ENCODE measurements at places on chromosomes 1 and 21.

- no peak for DNase-seq
Measured at GRCh38 chr1:174269989-174270651, 110.8 kb downstream of the RABGAP1L start.

DNA sequence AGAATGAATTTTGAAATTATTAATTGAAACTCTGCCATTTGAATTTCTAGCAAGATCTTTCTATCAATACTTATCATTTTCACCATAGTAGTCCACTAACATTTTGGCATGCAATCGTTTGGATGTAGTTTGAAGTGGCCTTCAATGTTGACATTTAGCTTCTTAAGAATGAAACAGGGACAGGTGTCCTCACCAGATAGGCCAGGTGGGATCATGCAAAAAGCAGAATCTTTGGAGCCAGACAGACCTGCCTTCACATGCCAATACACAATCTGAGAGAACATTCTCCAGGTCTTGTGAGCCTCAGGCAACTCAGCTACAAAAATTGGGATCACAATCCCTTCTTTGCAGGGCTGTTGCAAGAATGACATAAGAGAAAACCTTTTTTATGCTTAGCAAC is 18.3 kb upstream of the HSPA13 start:
- no peak for DNase-seq

GRCh38 chr1:109239047-109239408 is 10.3 kb upstream of the CELSR2 start:
- DNase-seq = no peak

GRCh38 chr1:214719207-214719606 is 116.2 kb downstream of the CENPF start:
- no peak for DNase-seq

- no peak for DNase-seq
Measured at GRCh38 chr1:71792264-71792663, 490.1 kb downstream of the NEGR1 start.

DNA sequence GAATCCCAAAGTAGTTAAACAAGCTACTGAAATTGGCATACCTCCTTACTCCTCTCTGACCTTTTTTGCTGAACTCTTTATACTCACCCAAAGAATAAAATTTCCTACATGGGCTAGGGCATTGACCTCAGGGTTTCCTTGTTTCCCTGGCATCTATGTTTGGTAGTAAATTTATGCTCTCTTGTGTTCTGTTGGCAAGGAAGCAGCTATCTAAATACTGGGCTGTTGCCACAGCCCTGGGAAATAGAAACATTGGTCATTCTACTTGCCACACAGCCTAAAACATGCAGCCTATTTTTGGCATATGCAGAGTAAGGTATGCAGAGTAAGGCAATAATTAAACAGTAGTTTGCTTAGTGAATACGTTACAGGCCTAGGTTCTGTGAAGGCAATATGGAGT is 351.4 kb downstream of the HLX start:
- DNase-seq = no peak

DNA sequence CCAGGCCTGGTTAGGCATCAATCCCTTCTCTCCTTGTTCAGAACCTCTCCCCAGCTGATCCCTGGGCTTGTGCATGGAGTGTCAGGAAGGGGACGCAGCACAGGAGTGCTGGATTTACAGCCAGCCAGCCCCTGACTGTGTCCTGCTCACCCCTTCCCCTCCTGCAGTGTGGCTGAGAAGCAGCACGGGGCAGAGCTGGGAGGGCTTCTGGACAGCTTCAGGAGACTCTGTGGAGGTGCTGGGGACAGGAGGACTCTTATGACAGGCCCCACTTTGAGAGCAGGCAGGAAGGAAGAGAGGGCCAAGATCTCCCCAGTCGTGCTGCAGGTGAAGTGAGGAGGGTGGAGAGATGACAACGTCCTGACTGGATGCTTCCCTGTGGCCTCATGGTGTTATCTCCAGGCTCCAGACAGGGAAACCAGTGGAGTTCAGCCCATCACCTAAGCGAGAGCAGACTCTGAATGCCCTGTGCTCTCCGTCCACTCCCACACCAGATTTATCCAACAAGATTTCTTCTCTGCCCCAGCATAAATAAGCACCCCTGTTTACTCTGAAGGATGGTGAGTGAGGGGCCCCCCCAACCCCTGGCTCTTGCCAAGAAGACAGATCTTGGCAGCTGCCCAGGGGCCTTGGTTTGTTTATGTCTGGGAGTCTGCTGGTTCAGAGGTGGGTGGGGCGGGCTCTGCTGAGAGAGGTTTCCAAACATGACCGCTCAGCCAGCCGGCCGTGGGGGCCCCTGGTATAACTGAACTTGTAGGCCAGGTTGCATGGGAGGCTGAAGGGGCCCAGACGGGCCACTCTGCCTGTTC is 21.3 kb downstream of the TMCC2 start:
- no peak for DNase-seq

GRCh38 chr1:151547119-151547899 is 7.2 kb downstream of the TUFT1 start:
- no peak for DNase-seq

DNA sequence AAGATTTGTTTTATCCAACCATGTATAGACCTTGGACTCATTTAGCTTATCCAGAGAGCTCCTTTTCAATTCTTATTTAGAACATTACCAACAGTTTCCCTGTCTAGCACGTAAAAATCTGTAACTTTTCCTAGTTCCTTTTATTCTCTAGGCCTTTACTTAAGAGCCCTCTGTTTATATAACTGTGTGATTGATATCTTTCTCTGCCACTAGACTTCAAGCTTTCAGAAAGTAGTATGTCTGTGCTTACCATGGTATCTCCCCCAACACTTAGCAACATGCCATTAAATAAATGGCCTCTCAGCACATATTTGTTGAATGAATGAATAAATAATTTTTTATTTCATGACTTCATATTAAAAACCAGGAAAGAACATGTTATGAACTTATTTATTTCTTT is 209.4 kb downstream of the PTPRC start:
- DNase-seq = no peak

GRCh38 chr1:31051611-31052010 is 13.9 kb downstream of the PUM1 start:
- DNase-seq = no peak

GRCh38 chr1:46003315-46003714 is 129.1 kb downstream of the PIK3R3 start:
- DNase-seq = no peak

DNA sequence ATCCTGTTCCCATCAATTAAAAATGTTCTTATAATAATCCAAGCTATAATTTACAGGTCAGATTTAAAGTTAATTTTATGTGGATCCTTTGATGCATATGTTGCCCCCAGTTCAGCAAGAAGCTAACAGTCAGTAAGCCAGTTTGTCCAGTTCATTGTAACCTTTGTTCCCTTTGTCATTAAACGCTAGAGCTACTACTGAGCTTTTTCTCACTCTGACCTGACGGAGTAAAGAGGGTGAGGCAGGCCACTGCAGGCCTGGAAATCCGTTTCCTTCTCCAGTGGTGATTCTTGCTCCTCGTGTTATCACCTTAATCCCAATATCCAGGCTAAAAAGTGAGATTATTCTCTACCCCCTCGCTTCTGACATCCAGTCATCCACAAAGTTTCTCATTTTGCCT is 10.2 kb downstream of the YBX1 start:
- DNase-seq = no peak

DNA sequence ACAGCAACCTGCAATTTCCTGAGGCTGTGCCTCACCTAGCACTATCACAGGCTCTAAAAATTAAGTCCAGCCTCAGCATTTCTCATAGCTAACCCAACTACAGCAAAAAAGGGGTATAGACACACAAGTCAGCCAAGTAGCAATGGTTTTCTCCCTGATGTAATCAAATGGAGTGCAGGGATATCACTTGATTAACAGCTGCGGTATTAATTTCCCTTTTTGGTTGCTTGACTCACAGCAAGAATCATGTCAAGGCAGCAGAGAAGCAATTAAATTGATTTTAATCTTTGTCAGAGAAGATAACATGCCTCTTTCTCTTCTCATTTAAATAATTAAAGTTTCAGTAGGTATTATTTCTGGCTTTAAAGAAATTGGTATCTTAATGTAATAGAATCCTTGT is 278.9 kb downstream of the RWDD3 start:
- no peak for DNase-seq

DNA sequence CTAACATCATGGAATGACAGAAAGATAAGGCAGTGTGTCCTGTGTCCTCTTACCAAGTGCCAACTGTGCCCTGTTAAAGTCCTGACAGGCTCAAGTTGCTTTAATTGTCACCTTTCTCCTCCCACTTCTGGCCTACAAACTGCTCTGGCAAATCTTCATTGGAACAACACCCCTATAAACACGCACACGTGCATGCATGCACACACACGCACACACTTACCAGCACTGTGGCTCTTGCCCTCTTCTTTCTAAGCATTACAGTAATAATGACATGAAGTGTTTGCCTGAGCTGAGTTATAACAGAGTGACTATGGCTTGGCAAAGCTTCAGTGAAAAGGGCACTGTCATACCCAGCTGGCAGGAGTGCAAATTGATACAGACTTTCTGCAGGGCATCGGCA is 82.3 kb upstream of the SYT6 start:
- no peak for DNase-seq

- no peak for DNase-seq
Measured at GRCh38 chr1:107552781-107553180, 411.9 kb downstream of the NTNG1 start.

- DNase-seq = no peak
Measured at GRCh38 chr1:234505769-234506102, 26.8 kb upstream of the TARBP1 start.

DNA sequence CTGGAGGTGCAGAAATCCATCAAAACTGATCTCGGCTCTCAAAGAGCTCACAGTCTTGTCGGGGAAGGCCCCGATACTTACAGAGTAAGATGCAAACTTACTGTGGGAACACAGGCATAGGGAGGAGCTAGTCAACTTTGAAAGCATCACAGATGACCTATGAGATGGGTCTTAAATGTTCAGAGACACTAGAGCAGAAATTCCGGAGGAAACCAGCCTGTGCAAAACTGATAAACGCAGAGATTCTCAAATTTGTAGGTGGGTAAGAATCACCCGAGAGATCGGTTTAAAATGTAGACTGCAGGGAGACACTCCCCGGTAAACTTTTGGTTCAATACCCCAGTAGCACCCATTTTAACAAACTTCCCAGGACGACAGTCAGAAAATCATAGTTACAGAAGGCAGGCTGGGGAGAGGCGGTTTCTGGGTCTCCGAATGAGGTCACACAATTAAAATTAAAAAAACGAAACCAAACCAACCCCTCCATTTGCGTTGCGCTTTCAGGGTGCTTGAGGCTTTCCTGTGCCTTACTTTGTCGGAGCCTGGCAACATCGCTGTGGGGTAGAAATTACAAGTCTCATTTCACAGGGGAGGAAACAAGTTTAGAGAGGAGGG is 755 bp upstream of the THRAP3 start:
- DNase-seq = no peak

- no peak for DNase-seq
Measured at GRCh38 chr1:240310226-240310925, 218.7 kb downstream of the FMN2 start.

GRCh38 chr1:235901461-235901860 is 34.8 kb upstream of the LYST start:
- DNase-seq = no peak

- DNase-seq = no peak
Measured at GRCh38 chr1:181033128-181033798, 520 bp upstream of the MR1 start.

DNA sequence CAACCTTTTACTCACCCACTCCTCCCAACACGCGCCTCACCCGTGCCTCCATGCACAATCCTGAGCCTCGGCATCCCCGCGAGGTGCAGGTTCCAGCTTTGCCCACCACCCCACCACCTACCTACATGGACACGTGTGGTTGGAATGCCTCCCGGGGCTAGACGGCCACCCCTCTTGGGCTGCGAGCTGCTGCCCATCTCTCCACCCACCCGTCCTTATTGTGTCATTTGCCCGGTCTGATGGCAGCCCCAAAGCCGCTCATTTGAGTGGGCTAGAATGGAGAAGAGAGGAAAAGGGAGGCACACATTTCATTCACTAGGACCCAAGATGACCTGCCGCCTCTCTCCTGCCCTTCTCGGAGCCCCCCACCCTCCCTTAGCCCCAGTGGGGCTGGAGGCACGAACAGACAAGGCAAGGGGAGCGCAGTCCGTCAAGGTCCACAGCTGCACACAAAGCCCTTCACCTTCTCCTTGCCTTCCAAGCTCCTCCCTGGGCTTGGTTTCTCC is 785 bp downstream of the ZNF697 start:
- DNase-seq = no peak

- no peak for DNase-seq
Measured at GRCh38 chr1:113963281-113963906, 15.9 kb upstream of the OLFML3 start.

- no peak for DNase-seq
Measured at GRCh38 chr1:84776639-84777038, 86.4 kb upstream of the SSX2IP start.

GRCh38 chr1:224922404-224923164 is 6.9 kb upstream of the DNAH14 start:
- no peak for DNase-seq

GRCh38 chr1:207933205-207933800 is 22.4 kb upstream of the CD34 start:
- DNase-seq = no peak

GRCh38 chr1:182713939-182714338 is 29.6 kb upstream of the RGS8 start:
- DNase-seq = no peak

DNA sequence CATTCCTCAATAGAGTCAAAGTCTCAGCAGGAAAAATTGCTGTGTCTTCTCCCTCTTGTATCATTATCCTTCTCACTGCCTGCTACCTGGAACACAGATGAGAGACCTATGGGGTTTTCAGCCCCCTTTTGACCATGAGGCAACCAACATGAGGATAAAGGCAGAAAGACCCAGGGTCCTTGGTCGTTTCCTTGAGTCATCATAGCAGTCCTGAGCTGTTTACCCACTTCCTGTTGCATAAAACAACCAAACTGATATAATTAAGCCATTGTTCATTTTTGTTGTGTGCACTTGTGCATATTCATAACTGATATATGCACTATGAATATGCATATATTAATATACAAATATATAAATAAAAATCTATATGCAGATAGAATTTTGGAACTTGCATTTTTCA is 188.3 kb upstream of the MAP1LC3C start:
- no peak for DNase-seq

- no peak for DNase-seq
Measured at GRCh38 chr1:180562640-180563025, 3.9 kb downstream of the OVAAL start.

- DNase-seq = no peak
Measured at GRCh38 chr1:206797534-206798383, 25.5 kb upstream of the IL10 start.

- no peak for DNase-seq
Measured at GRCh38 chr1:215226757-215227156, 144.2 kb downstream of the KCNK2 start.

- DNase-seq = no peak
Measured at GRCh38 chr1:30720271-30721223, 2.8 kb downstream of the MATN1 start.

GRCh38 chr1:165342168-165342567 is 14.3 kb downstream of the LMX1A start:
- DNase-seq = no peak
